ENCODE measurements at places on chromosomes 5 and 9.

GRCh38 chr5:60323596-60323995 lies 376.4 kb downstream of the DEPDC1B start:
- DNase-seq: no peak

- DNase-seq: no peak
These were observed 11.7 kb upstream of the ERBIN start for GRCh38 chr5:65914641-65915196.

DNA sequence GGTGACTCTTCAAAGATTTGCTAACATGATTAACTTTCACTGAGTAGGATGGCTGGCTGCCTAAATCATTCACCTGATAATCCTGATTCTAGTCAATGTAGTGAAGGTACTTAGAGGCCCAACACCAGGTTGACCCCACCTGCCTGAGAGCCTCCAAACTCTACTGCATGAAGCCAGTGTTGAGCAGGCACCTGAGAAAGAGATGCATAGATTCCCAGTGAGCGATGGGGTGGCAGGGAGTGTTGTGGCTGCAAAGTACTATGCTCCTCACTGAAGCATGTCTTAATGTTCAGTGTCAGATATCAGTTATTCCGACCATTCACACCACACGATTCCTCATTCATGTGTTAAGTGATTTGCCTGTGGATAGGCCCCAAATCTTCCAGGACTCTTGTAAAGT lies 804.4 kb downstream of the TLE4 start:
- no peak for DNase-seq

- no peak for DNase-seq
These were observed 46.4 kb upstream of the PLIN2 start for GRCh38 chr9:19173598-19174125.

DNA sequence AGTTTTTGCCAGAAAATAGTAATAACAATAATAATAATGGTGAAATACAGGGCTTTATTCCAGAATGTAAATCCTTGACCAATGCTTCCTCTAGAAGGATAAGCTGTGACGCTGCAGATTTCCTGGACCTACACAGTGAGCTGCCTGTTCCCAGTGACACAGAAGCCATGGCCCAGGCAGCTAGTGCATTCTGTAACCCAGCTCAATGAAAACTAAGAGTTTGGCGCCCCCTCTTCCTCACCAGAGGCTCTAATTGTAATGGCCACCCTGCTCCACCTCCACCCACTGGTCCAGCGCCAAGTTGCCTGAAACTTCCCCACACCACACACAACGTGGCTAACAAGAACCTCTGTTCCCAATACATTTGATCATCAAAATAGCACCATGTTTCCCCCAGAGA lies 248.1 kb downstream of the CETN3 start:
- DNase-seq: peak; percentile 18

GRCh38 chr5:32916648-32917047 lies 205.5 kb downstream of the NPR3 start:
- no peak for DNase-seq

DNA sequence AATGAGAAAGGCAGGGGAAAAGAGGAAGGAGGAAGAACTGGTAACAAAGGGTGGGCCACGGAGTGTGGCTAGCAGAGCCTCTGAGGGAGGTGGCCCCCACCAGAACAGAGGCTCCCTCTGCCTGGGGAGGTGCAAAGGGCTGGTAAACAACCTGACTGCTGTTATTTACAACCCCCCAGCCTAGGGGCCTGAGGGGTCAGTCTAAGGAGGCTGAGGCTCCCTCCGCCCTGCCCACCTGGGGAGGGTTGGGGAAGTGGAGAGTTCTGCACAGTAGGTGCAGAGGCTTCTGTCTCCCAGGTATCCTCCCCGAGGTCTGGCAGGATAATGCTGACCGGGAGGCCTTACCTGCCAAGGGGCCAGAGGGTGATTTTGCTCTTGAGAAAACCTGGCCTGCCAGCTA lies 35.6 kb upstream of the SMU1 start:
- no peak for DNase-seq

- DNase-seq: no peak
These were observed 234.8 kb downstream of the PIK3R1 start for GRCh38 chr5:68450245-68450852.

DNA sequence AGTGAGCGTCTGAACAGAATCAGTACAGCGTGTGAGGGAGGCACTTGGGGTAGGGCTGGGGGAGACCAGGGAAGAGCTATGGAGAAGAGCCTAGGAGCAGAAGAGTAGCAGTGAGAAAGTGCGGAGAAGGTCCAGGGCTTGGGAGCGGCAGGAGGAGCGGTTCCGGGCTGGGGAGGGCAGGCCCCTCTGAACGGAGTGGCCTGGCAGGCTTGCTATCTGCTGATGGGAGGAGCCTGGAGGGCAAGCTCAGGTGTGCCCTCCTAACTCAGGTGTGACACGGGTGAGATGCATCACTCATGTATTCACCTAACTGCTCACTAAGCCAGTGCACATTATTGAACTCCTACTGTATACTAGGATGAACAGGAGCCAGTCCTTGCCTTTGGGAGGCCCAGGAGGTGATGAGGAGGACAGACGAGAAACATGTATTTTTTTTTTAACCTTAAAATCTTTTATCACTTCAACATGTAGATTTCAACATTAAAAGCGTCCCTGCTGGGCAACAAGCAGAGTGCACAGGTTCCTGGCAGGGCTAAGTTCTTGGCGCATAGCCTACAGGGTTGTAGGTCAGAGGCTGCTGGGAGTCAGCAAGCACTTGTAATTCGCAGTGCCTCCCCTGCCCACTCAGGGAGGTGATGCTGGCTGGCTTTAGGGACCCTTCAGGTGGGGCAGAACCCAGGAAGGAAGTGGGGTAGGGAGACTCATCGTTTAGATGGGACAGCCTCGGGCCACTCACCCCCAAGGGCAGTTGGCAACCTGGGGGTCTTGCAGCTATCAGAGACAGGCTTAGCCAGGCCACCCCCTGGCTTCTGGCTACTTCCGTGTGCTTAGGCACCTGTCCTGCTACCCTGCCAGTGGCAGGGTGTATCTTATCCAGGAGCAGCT lies 55.5 kb downstream of the TMOD1 start:
- DNase-seq: no peak

GRCh38 chr5:132641241-132641723 lies 16.7 kb upstream of the IL13 start:
- DNase-seq: no peak

- DNase-seq: no peak
These were observed 39.1 kb downstream of the G3BP1 start for GRCh38 chr5:151810897-151811296.

GRCh38 chr5:132831095-132831860 lies 831 bp upstream of the SHROOM1 start:
- no peak for DNase-seq

- DNase-seq: no peak
These were observed 25.0 kb downstream of the SH3TC2 start for GRCh38 chr5:149037817-149038216.

Data from CD4-positive, alpha-beta T cell treated with Interleukin-1 beta for 1 hour (primary cell).